Esophagus muscularis mucosa (tissue), 4 donors: ENCODE measurements at places on chromosomes 11 and 22. TPM values are rescaled to one million over a fixed set of nuclear protein-coding genes. Genes with fewer than 3 reads are reported as not detected.

KRTAP5-11 gene
- not detected for total RNA-seq

TSKU gene
- total RNA-seq, result 60.6 TPM

SERPING1 gene
- total RNA-seq, result 562 TPM

GRCh38 chr11:134923441-134923840 is 511.4 kb upstream of the B3GAT1 start:
- H3K4me3 ChIP-seq, result no peak overlapping the region
- no peak overlapping the region for H3K27ac ChIP-seq
- no peaks in the 10 kb centered on the region for H3K36me3 ChIP-seq
- H3K4me1 ChIP-seq, result no peaks in the 10 kb centered on the region
- no peaks in the 10 kb centered on the region for H3K27me3 ChIP-seq

GRCh38 chr11:24859801-24860300 is 363.0 kb downstream of the LUZP2 start:
- H3K27ac ChIP-seq, result no peak overlapping the region
- no peak for DNase-seq
- no peaks in the 10 kb centered on the region for H3K36me3 ChIP-seq
- no peak overlapping the region for H3K4me3 ChIP-seq
- H3K27me3 ChIP-seq, result no peaks in the 10 kb centered on the region
